Activated CD4-positive, alpha-beta T cell treated with anti-CD3 and anti-CD28 coated beads, Interleukin-2, amount 10 ng/mL, durations not matched to agents 24 days and 14 days (primary cell): ENCODE measurements at places on chromosomes 3 and 15. TPM values are rescaled to one million over a fixed set of nuclear protein-coding genes. Genes with fewer than 3 reads are reported as not detected.

DNA sequence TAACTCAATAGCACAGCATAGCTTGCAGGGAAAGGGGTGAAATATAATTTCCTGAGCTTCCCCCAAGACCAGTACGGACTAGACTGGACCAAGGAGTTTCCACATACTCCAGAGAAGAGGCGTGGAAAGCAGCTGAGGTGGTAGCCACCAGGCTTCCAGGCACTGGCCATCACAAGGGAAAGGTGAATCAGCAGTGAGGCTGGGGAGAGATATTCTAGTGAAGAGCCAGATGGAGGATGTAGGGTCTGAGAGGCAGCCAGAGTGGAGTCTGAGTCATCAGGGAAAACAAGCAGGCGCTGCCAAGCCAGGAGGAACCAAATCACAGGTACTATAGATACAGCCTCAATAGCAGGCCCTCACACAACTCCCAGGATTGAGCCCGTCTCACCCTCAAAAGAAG, 9.6 kb upstream of the RASA2 start:
- H3K27me3 ChIP-seq = peaks cover 13% of the 10 kb centered on the region
- peaks cover 30% of the 10 kb centered on the region for H3K4me1 ChIP-seq
- H3K36me3 ChIP-seq = no peaks in the 10 kb centered on the region
- peak; percentile 53 for DNase-seq
- no peak overlapping the region for H3K27ac ChIP-seq
- H3K4me3 ChIP-seq = no peak overlapping the region

DNA sequence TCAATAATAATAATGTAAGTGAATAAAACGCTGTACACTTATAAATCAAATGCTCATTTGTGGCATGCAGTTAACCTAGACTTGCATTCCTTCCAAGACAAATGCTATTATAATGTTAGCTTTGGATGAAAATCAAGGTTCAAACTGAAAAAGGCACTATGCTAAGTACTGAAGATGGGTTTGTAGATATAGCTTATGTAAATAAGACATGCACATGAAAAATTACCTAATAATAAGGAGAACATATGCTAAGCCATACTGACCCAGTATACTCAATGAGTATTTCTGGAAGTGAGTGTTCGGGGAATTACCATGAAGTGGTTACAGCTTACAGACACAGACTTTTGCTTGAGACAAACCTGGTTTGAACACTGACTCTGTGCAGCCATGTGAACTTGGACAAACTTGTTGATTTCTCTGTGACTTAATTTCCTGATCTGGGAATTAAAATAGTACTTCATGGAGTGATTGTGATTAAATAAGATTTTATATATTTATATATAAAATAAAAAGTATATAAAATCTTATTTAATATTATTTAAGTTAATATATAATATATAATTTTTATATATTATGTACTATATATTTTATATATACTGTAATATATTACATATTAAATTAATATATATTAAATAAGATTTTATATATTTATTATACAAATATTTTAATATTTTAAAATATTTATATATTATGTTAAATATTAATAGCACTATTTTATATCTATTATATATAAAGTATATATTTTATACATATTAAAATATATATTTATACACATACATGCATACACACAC, 159.2 kb downstream of the ZPLD1 start:
- no peak overlapping the region for H3K27ac ChIP-seq
- H3K27me3 ChIP-seq = no peaks in the 10 kb centered on the region
- no peak for DNase-seq
- H3K4me1 ChIP-seq = no peaks in the 10 kb centered on the region

DNA sequence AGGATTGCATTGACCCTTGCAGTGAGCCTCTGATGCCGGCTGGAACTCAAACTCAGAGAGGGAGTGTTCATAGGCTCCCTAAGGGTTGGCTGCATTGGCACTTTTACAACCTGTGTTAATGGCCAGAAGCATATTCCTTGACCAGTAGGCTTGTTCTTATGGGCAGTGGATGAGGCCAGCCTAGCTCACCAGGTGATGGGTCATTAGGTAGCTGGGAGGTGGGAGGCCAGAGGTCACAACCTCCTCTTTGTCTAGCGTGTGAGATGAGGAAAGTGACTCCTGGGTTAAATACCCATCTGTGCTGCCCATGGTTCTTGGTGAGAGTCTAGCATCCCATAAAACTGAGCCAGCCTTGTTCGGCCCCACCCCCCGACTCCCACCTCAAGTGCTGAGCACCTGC, 275.7 kb upstream of the CTNNB1 start:
- H3K27me3 ChIP-seq = peaks cover 11% of the 10 kb centered on the region
- H3K4me3 ChIP-seq = no peak overlapping the region
- no peak for DNase-seq

GRCh38 chr15:51558411-51558810, 64.2 kb downstream of the DMXL2 start:
- H3K27me3 ChIP-seq = no peaks in the 10 kb centered on the region
- no peaks in the 10 kb centered on the region for H3K36me3 ChIP-seq

- H3K27ac ChIP-seq = no peak overlapping the region
- peaks cover 32% of the 10 kb centered on the region for H3K36me3 ChIP-seq
- H3K4me1 ChIP-seq = no peaks in the 10 kb centered on the region
- H3K27me3 ChIP-seq = no peaks in the 10 kb centered on the region
- H3K4me3 ChIP-seq = no peak overlapping the region
These were observed 29.6 kb downstream of the GALK2 start for GRCh38 chr15:49199666-49200065.

Gene LRTM1
- total RNA-seq = not detected in 2 replicates

Gene SMCO1
- total RNA-seq = not detected in 2 replicates
